ENCODE measurements at places on chromosomes 12 and 14.

DNA sequence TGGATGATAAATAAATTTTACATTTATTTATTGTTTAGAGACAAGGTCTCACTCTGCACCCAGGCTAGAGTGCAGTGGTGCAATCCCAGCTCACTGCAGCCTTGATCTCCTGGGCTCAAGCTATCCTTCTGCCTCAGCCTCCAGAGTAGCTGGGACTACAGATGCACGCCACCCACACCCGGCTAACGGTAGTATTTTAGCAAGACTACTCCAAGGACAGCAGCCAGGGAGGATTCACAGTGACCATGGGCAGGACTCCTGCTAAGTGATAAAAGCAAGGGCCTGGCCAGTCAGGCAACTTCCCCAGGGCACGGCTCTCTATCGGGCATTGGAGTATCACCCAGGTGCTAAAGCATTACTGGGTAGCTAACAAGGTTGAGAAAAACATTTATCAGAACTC, 55.4 kb downstream of the ARL6IP4 start:
- DNase-seq = no peak

DNA sequence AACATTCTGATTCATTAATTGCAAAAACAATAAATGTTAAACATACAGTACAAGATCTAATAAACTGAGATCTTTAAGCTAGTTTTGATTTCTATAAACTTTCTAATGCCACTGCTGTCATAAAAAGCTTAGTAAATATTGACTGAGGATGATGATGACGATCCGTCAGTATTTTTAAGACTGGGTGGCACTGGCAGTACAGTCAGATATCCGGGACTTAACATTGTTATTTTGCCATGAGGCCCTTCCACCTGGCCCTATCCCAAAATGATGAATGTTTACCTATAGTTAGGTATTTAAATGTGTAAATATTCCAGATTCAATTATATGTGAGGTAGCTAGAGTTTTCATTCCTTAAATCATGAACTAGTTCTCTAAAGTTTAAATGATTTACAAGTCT, 158.5 kb downstream of the FOXA1 start:
- no peak for DNase-seq

GRCh38 chr14:22848351-22849164, 12.2 kb downstream of the MMP14 start:
- DNase-seq = no peak

DNA sequence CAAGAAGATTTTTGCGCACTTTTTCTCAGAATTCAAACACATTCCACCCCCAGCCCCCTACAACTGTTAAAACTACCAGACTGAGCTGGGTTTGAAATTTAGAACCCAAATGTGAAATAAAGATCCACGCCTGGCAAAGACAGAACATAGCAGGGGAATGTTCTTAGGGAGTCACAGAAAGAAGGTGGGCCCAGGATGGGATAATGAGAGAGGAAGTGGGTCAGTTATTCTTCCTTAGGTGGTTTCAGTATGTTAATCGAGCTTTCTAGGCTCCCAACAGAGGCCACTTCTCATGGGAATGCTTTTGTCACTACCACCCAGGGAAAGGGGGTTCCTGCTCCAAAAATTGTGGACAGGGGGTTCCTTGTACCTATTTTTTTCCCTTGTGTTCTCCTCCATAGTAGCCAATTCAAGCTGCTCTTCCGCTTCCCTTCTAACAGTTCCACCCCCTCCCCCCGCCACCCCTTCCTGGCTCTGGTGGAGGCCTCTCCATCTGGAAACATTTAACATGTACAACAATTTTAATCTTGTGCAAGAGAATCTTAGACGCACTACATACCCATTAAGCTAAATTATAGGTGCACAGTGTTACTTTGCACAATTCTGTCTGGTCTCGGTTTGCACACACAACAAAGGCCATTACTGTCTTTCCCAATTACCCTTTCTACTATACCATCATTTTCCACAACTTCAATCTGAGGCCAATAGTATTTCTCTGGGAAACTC, 218.1 kb downstream of the MON2 start:
- no peak for DNase-seq

DNA sequence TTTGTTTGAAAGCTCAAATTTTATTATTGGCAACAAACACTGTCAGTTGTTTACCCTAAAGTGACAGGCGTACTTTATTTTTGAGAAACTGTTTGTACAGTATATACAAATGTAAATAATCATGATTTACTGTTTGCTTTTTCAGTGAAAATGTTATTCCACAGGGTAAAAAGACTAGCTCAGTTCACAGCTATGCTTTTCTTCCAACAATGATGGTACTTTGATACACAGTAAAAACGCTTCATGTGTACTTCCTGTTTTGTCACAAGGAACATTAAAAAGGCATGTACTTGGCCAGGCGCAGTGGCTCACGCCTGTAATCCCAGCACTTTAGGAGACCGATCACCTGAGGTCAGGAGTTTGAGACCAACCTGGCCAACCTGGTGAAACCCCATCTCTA, 53.7 kb downstream of the MON2 start:
- no peak for DNase-seq

- DNase-seq = no peak
Measured at GRCh38 chr14:83147006-83147405, 1613.4 kb upstream of the SEL1L start.

GRCh38 chr12:47715877-47716548, 9.3 kb downstream of the ENDOU start:
- no peak for DNase-seq

GRCh38 chr14:54681811-54682261, 114.9 kb downstream of the SAMD4A start:
- no peak for DNase-seq

- DNase-seq = no peak
Measured at GRCh38 chr14:70788898-70789297, 20.4 kb downstream of the MAP3K9 start.

DNA sequence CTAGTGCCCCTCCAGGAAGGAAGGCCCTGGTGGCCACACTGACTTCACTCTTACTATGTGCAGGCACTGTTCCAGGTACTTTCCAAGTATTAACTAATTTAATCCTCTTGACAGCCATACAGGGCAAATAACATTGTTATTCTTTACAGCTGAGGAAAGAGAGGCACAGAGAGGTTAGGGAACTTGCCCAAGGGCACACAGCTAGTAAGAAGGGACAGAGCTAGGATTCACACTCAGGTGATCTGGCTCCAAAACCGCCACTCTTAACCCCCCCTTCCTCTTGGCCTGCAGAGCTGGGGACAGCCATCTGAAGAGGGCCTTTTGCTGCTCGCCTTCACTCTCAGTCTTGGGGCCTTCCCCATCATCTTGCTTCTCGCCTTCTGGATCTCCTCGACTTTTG, 4.0 kb downstream of the JDP2 start:
- DNase-seq = no peak
